ENCODE measurements at places on chromosomes 12 and 14. TPM values are rescaled to one million over a fixed set of nuclear protein-coding genes. Genes with fewer than 3 reads are reported as not detected.

Gene HOTAIR
- 0.60 TPM for total RNA-seq

DNA sequence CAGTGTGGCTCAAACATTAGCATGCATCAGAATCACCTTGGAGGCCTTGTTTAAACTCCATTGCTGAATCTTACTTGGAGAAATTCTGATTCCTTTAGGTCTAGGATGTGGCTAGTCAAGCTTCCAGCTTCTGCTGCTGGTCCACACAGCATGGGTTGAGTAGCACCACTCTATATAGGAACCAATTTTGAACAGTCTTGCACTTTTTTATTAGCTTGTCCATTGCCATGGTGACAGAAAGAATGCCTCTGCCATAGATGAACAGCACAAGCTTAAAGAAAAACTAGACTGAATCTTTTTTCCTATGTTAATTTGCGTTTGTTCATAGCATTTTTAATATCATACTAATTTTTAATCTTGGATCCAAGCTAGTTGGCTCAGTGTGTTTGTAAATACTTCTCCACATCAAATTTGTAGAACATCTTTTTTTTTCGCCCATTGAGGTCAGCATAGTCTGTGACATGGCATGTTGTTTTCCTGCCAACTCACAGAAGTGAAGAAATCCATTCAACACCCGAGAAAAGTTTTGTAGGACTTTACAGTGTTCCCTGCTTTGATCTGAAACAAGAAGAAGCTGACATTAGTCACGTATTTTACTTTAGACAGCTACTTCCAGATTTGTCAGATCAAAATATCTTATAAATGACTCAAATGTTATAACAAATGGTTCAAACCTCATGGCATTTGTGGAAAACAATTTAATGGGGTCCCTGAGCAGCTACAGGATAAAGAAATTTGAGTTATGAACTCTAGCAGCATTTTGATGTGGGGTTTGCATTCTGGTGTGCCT, 438.8 kb downstream of the EGLN3 start:
- no peak overlapping the region for H3K27ac ChIP-seq
- H3K36me3 ChIP-seq: no peaks in the 10 kb centered on the region
- DNase-seq: peak; percentile 19
- H3K4me3 ChIP-seq: no peak overlapping the region
- peaks cover 2% of the 10 kb centered on the region for H3K27me3 ChIP-seq

GRCh38 chr12:71420775-71421406, 18.7 kb upstream of the LGR5 start:
- H3K27me3 ChIP-seq: peaks cover 16% of the 10 kb centered on the region
- no peak for DNase-seq

DNA sequence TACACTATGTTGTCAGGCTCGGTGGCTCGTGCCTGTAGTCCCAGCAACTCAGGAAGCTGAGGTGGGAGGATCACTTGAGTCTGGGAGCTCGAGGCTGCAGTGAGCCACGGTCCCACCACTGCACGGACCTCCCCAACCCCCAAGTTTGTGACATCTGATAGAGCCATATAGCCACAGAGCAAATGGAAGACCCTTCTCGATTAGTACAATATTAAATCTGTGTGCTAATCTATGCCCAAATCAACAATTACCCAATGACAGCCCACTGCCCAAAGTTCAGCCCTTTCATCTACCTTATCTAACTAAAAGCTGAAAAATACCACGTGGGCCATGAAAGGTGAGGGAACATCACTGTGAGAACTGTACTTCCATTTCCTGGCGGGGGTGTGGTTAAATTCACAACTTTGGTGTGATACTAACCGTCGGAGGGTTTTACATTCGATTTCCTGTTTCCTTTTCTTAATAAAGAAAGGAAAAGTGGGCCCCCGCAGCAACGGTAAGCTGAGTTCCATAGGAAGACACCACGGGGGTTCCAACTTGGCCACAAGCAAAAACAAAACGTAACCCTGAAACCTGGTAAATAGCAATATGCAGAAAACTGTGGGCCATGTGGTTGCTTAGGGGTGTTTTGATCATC, 31.2 kb upstream of the FOS start:
- no peak overlapping the region for H3K27ac ChIP-seq
- no peak overlapping the region for H3K4me3 ChIP-seq
- H3K4me1 ChIP-seq: peaks cover 15% of the 10 kb centered on the region
- H3K36me3 ChIP-seq: no peaks in the 10 kb centered on the region
- DNase-seq: no peak
- H3K27me3 ChIP-seq: peaks cover 1% of the 10 kb centered on the region

GRCh38 chr12:92049403-92049802, 96.2 kb downstream of the BTG1 start:
- no peak overlapping the region for H3K4me3 ChIP-seq
- no peaks in the 10 kb centered on the region for H3K4me1 ChIP-seq

GRCh38 chr12:16300736-16301135, 23.3 kb upstream of the SLC15A5 start:
- H3K4me3 ChIP-seq: no peak overlapping the region
- no peaks in the 10 kb centered on the region for H3K4me1 ChIP-seq
- H3K27me3 ChIP-seq: peaks cover 3% of the 10 kb centered on the region
- DNase-seq: no peak

Data from HFFc6 (cell line).